ENCODE measurements at places on chromosomes 7 and 10.

GRCh38 chr7:41787651-41788350 is 84.9 kb upstream of the INHBA start:
- DNase-seq = no peak

- DNase-seq = no peak
Measured at GRCh38 chr10:80501913-80502521, 35.7 kb upstream of the SH2D4B start.

GRCh38 chr10:79074732-79075131 is 6.0 kb downstream of the ZMIZ1 start:
- no peak for DNase-seq

DNA sequence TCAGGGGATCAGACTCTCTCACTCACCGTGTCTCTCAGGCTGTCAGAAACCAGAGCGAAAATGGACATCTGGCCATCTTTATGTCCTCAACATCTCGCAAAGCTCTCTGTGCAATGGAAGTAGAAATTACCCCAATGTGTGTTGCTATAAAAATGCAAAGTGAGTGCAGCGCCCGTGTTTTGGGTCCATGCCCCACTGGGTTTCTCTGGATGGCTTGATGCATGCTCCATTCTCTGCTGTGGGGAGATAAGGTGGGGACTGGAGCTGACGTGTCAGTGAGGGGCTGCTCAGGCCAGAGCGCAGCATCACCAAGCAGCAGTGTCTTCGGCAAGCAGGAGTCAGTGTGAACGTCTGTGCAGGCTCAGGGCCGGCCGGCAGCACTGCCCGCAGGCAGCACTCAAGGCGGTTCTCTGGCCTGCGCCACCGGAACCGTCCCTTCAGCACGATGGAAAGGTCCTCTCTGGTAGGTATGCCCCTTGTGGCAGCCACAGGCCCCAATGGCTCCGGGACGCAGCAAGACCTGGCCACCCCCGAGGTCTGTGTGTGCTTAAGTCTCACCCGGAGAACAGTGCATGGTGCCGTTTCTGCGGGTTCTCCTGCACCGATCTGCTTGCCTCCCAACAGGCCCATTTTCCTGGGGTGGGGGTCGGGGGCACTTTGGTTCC is 30.2 kb downstream of the WDR86 start:
- DNase-seq = no peak

- no peak for DNase-seq
Measured at GRCh38 chr10:91653219-91653870, 20.5 kb upstream of the PPP1R3C start.

DNA sequence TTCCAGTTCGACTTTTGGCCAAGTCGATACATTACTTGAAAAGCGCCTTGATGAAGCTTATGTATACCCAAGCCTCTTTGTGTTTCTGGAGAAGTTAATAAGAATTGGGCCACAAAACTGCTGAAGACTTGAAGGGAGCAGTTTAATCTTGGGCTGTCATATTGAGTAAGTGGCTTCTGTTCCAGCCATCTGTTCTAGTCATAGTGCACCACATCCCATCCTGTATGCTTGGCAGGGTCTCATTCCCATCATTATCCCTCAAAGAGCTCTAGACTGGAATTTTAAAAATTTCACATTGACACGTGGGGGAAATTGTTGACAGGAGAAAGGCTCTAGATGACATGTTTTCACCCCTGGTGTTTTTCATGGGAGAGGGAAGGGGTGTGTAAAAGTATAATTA is 196.6 kb upstream of the PLPP4 start:
- no peak for DNase-seq

DNA sequence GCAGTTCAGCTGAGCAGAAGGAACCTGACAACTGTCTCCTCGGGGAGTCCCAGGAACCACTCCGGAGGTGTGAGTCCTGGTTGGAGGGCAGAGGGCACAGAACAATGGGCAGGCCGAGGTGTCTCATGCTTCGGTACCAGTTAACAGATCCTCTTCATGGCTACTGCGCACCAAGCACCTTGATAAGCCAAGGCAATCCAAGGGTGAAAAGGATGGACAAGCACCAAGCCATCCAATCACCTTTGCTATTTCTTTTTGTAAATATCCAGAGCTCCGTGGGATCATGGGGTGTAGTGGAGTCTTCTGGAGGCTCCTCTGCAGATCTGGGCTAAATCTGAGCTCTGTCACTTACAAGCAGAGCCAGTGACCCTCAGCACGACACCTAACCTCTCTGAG is 233.5 kb downstream of the WDR11 start:
- no peak for DNase-seq

- DNase-seq = no peak
Measured at GRCh38 chr7:146146831-146147486, 30.4 kb downstream of the CNTNAP2 start.

DNA sequence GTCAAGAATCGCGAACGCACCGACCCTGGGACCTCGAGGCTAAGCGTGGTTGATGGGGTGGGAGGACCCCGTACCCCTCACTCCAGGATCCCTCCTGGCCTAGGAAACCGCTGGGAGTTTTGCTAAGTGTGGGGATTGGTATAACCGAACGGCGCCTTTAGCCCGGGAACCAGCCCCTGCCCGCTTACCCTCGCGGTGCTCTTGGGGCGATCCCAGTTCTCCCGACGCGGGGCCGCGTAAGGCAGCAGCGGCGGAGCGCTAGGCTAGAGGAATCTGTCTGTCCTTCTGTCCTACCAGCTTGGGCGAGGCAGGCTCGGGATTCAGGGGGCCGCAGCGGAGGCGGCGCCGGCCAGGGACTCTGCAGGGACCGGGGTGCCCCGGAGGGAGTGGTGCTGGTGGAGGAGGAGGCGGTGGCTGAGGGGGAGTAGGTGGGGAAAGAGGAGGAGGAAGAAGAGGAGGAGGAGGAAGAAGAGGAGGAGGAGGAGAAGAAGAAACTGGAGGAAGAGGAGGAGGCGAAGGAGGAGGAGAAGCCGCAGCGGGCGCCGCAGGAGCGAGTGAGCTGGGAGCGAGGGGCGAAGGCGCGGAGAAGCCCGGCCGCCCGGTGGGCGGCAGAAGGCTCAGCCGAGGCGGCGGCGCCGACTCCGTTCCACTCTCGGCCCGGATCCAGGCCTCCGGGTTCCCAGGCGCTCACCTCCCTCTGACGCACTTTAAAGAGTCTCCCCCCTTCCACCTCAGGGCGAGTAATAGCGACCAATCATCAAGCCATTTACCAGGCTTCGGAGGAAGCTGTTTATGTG is 439 bp upstream of the EMX2 start:
- no peak for DNase-seq

- no peak for DNase-seq
Measured at GRCh38 chr10:95560278-95561176, 644 bp downstream of the SORBS1 start.

GRCh38 chr10:77789016-77789415 is 137.5 kb downstream of the DLG5 start:
- no peak for DNase-seq

DNA sequence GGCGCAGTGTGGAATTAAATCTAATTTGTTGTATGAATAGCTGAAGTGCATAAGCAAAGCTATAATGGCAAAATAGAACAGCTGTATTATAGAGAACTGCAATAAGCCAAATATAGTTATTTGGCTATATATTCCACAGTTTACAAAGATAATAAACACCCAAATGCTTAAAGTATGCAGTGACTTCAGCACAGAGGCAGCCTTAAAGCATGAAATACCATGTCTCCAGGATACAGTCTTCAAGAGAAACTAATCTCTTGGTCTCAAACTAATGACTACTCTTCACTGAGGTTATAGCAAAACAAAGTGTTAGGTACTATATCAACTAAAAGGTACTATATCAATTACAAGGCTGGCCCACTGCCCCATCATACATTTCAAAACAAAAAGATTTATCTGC is 48.0 kb downstream of the NT5C2 start:
- DNase-seq = no peak

DNA sequence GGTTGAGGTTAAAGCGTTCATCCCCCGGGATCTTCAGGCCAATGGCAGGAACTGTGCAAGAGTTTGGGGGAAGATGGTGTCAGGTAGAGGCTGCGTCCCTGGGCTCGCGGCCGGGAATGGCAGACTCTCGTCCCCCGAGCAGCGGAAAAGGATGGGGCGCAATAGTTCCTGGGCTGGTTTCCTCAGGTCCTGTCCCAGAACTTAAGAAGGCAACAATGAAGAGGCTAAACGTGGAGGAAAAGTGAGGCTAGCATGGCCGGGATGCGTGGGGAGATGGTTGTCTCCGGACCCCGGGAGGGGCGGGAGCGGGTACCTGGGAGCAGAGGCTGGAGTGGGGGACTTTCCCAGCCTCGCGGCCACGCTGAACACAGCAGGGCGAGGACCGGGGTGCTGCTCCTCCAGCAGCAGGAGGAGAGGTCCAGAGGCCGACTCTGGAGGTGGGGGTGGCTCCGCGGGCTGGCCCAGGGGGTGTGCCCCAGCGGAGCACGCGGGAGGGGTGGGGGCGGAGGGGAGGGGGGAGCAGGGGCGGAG is 882 bp downstream of the IRF5 start:
- peak; percentile 33 for DNase-seq

Measured in GDM1 (cell line).